Stimulated activated CD4-positive, alpha-beta T cell treated with anti-CD3 and anti-CD28 coated beads, Interleukin-1b, Interleukin-23, amount 100 ng/mL, for 1 hour (primary cell): ENCODE measurements at places on chromosomes 1 and 21.

DNA sequence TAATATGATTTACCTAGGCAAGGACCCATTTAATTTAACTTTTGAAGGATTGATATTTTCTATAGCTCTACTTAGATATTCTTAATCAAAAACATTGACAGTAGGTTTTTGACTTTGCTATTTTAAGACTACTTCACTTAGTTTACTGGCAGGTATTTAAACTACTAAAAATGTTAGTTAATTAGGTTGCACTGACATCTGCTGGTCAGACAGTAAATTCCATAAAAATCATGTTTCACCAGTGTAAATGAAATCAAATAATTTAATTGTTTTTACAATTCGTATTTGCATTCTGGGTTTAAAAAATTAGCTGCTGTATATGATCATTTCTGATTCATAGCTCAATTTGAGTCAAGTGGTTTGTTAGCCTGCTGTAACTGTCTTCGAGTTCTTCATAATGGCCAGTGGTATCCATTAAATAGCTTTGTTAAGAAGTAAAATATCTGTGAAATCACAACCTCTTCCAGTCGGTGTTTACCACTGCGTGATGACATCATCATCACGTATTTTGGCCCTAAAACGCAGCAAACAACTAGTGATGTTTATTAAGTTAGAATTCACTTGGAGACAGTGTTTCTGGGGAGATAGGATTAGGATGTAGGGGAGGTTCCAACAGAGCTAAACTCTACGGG, 26.2 kb downstream of the EXTL2 start:
- DNase-seq = no peak

DNA sequence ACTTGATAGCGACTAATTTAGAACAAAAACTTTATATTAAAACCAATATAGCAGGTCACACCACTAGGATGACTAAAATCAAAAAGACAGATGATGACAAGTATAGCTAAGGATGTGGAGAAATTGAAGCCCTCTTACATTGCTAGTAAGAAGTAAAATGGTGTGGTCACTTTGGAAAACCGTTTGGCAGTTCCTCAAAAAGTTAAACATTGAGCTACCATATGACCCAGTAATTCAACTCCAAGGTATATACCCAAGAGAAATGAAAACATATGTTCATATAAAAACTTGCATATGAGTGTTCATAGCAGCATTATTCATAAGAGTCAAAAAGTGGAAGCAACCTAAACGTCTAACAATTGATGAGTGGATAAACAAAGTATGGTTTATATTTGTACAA, 13.0 kb upstream of the SERINC2 start:
- no peak for DNase-seq

DNA sequence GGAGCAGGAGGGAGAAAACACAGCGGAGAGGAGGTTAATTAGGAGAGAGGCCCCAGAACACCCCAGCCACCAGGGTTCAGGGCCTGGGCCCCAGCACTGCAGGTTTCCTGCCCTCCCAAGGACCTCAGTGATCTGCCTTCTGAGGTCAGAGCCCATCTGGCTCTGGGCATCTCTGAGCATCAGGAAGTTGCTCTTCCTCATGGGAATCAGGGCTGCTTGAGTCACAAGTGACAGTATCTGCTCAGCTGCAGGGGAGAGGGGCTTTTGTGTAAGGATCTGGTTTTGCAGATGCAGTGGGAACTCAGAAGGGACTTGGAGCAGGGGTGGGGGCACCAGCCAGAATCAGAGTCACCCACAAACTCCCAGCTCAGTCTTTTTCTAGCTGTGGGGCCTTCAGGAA, 472.1 kb downstream of the PTPRU start:
- DNase-seq = no peak

DNA sequence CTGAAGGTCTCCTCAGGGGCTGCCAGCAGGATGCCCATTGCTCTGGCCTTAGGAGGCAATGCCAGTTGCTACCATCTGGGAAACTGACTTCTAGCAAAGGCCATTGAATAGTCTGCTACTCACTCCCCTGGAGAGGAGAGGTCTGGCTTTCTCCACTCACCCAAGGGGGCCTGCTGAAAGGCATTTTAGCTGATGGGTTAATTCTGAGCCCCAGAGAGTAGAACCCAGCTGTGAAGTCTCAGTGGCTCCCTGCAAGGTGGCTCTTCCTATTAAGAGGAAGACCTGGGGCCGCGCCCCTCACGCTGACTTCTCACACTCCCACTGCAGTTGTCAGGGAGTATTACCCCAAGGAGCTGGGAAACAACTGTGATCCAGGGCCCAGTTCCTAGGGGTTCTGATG, 213.3 kb upstream of the GALNT2 start:
- DNase-seq = no peak

DNA sequence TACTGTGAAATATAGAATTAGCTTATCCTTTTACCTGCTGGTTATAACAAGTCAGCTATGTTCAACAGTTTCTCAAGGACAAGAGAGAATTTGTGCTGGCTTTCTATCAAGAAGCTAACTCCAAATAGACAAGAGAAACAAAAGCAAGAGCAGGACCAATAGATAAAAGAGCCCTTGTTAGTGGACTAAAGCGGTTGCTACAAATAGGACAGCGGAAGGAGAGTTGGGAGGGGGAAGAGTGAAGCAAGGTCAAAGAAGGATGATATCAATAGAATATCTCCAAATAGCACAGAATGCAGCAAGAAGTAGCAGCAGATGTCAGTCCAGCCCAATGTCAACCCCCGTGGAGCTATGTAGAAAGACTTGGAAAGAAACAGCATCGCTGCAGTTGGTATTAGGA, 53.0 kb upstream of the AKT3 start:
- no peak for DNase-seq

DNA sequence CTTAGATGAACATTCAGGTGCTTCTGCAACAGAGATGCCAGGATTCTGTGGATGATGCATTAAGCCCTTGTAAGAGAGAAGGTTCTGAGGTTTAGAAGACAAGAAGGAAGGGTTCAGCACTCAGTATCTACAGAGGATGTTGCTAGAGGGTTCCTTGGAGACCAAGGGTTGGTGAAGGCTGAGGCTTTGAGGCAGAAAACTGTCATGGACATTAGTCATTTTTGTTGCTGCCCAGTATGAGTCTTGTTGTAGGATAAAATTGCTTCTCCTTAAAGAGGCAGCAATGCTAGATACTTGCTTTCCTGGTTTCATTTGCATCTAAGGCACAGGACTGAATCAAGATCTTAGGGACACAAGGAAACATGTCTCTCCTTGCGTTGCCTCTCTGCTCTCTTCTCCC, 319.4 kb upstream of the NFIA start:
- no peak for DNase-seq

DNA sequence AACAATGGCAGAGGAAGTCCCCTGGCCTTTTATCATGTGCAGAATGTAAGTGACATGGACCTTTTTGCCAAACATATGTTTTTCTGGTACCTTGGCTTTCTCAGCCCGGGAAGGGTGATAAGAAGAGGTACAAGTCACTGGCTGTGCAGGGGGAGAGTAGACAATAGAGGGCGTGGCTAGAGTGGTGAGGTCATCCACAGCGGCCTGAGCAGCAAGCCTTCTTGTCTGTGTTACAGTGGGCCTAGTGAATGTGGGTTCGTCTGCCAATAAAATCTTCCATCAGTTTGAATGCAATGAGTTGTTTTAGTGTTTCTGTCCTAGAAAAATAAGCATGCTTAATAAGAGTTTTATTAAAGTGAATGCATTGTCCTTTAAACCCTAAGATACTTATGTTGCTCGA, 59.0 kb upstream of the PGD start:
- DNase-seq = no peak
